Hematopoietic multipotent progenitor cell treated with erythropoietin and hydrocortisone succinate and interleukin-3 and kit ligand, for 6 days (in vitro differentiated cells): ENCODE measurements at places on chromosomes 3 and 15.

DNA sequence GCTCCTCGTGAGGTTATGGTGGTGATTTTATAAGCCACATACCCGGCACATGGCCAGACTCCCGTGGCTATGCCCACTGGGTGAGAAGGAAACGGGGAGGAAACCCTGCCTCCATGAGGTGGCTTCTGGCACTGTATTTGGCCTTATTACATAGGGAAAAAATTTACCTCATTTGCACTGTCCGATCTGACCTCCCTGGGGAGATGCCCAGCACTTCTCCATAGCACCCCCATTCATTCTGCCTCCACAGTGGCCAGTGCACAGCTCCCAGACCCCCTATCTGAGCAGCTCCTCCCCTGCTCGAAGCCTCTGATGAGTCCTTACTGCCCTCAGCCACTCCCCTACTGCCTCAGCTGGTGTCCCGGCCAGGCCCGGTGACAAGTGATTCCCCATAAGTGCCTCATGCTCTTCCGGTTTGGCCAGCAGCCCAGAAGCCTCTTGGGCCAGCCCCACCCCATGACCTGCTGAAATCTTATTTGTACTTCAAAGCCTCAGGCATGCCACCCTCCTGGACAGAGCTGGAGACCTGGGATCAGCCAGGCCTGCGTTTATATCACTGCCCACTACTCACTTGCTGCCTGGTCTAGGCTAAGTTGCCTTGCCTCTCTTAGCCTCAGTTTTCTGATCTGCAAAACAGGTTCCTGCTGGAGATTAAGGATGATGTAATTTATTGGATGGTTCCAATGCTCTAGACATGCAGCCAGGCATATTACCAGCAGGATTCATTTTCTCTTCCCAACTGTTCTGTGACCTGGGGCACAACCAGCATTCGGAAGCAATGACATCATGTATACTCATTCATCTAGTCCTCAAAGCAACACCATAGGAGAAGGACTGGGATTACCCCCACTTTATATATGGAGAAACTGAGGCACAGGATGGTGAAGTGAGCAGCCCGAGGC is 30.6 kb upstream of the SLC6A6 start:
- DNase-seq, result peak; percentile 95

- DNase-seq, result peak; percentile 12
These were observed 1.2 kb downstream of the PLOD2 start for GRCh38 chr3:146159616-146160320.

- DNase-seq, result no peak
These were observed 19.0 kb upstream of the ACOX2 start for GRCh38 chr3:58556001-58556400.

DNA sequence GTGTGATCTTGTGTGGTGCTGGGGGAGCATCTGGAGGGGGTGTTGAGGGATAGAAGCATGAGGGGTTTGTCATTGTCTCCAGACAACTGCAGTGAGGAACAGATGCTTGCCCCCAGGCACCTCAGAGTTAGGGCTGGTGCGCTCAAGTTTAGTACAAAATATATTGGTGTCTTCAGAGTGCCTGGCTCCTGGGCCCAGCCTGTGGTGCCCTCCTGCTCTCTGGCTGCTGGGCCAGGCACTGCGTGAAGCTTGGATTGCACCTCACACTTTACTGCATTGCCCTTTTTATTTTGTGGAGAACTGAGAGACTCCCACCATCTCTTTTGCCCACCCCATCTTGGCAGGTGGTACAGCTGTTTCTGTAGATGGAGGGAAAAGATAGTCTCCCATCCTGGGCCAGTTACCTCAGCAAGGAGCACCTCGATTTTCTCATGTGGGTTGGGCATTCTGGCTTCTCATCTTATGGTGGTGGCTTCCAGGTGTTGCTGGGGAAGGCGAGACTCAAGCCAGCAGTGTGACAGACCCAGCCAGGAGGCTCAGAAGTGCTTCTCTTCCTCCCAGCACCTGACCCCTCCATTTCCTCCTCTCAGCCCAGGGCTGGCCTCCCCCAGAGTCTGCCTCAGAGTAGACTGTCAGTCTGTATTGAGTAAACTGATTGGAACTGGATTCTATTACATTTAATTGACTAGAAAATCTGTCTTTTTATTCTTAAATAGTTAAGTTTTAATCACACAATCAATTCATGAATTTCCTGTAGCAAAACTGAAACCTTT is 140.5 kb downstream of the DNAJB8 start:
- DNase-seq, result no peak
